Lower lobe of right lung (tissue), 2 donors: ENCODE measurements at places on chromosomes 7 and 10. TPM values are rescaled to one million over a fixed set of nuclear protein-coding genes. Genes with fewer than 3 reads are reported as not detected.

DNA sequence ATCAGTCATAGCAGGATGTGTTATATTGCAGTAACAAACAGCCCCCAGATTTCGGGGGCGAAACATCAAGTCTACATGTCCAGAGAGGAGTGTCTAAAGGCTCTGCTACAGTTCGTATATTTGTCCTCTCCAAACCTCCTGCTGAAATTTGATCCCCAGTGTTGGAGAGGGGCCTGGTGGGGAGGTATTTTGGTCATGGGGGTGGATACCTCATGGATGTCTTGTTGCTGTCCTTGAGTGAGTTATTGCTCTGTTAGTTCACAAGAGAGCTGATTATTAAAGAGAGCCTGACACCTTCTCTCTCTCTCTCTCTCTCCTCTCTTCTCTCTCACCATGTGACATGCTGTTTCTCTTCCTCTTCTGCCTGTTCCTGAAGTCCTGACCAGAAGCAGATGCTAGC, 343.7 kb downstream of the TCERG1L start:
- H3K4me1 ChIP-seq = no peaks in the 10 kb centered on the region
- no peak overlapping the region for H3K4me3 ChIP-seq
- H3K27me3 ChIP-seq = no peaks in the 10 kb centered on the region

DNA sequence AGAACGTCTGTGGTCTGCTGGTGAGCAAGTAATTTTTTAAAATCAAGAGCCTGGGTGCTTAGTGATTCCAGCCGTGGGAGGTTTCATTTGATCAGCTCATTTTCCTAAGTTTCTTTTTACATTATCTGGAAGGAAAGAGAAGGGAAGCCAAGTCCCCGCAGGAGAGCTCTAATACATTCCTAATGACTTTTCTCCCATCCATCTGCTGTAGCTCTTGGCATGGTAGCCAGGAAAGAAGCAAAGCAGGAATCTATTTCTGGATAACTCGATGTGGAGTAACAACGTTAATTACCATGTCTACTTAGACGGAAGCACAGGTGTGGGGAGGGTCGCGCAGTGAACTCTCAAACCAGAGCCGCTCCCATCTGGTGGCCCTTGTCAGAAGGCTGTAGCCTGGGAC, 121.9 kb downstream of the PAXIP1 start:
- no peaks in the 10 kb centered on the region for H3K27me3 ChIP-seq
- H3K27ac ChIP-seq = no peak overlapping the region
- no peak for DNase-seq
- H3K4me1 ChIP-seq = no peaks in the 10 kb centered on the region

GRCh38 chr7:124781907-124782734, 16.5 kb upstream of the GPR37 start:
- H3K27me3 ChIP-seq = no peaks in the 10 kb centered on the region
- H3K27ac ChIP-seq = no peak overlapping the region
- H3K4me1 ChIP-seq = no peaks in the 10 kb centered on the region
- no peak for DNase-seq

DNA sequence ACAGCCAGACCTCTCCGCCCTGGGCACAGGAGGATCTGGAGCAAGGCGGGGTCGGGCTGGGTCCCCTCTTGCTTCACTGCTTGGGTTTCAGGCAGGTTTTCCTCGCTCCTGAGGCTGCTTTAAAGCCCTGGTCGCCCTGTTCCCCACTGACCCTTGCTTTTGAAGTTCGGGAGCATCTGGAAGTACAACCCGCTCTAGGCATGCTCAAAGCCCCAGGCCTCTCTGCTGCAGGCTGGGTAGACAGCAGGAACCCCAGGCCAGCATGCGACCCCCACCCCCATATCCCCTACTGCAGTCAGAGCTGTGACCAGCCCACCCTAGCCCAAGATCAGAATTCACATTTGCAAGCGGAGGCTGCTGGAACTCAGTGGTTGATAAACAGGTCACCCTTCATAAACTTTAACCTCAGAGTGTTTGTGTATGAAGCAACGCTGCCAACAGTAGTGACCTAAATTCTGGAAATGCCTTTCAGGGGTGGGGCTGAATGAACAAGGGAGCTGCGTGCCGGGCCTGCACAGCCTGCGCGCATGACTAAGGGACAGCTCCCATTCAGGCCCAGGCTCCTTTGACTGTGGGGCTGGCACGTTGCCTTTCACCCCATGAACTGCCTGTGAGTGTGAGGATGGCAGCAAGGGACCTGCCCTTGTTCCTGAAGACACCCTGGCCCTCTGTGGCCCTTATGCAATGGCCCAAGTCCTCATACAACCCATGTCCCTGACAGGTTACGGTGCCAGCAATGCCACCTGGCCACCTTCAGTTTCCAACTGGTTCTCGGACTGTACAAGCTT, 52.5 kb downstream of the PROSER2 start:
- no peak overlapping the region for H3K4me3 ChIP-seq
- peaks cover 37% of the 10 kb centered on the region for H3K4me1 ChIP-seq
- H3K27ac ChIP-seq = peak overlapping the region; percentile 86
- H3K27me3 ChIP-seq = no peaks in the 10 kb centered on the region
- H3K36me3 ChIP-seq = peaks cover under 1% of the 10 kb centered on the region
- DNase-seq = peak; percentile 93

- H3K36me3 ChIP-seq = no peaks in the 10 kb centered on the region
- H3K4me3 ChIP-seq = no peak overlapping the region
- no peaks in the 10 kb centered on the region for H3K27me3 ChIP-seq
These were observed 102.8 kb downstream of the PRKG1 start for GRCh38 chr10:51176976-51177695.

- no peaks in the 10 kb centered on the region for H3K27me3 ChIP-seq
- DNase-seq = no peak
These were observed 75.6 kb downstream of the ENTPD1 start for GRCh38 chr10:95831515-95831914.

NODAL gene
- not detected for total RNA-seq

PNLIPRP2 gene
- total RNA-seq = not detected
